Left ventricle myocardium superior (tissue), 1 donor: ENCODE measurements at places on chromosomes 4 and X.
A peak's percentile ranks its signal among the peaks of the same experiment; 100 is the strongest.

DNA sequence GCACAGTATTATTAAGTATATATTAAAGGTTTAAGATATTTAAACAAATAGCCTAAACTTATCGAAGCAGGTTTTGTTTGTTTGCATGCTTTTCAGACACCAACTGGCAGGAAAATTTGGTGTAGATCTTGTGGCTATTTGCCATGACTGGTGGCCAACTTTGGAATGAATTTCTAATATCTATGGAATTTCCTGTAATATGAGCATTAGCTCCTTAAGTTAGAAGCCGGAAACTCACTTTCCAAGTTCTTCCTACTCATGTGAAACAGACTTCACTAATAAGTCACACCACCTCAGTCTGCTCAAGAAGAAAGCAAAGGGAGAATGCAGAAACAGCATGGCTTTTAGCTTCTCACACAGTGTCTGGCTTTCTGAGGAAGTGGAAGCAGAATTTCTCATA lies 563.9 kb downstream of the GRXCR1 start:
- no peak for DNase-seq

DNA sequence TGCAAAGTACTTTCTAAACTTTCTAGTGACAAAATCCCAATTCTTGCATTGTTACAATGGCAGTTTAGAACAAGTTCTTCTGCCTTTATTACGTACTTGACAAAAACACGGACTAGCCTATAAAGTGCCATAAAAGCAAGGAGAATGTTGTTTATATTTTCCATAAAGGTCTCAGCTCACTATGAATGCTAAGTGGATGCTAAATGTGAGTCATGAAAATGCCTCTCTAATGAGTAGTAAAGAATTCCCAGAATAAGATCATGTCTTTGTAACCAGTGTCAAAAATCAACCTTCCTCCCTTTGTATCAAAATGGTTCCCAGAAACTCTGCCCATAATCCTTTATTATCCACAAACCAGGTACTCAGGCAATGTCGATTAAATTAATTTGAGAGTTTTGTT lies 539.8 kb upstream of the SLIT2 start:
- no peak for DNase-seq

GRCh38 chr4:130689181-130689580 lies 1593.2 kb downstream of the C4orf33 start:
- no peak for DNase-seq

- no peak for DNase-seq
Measured at GRCh38 chr4:145351922-145352321, 129.7 kb upstream of the SMAD1 start.

DNA sequence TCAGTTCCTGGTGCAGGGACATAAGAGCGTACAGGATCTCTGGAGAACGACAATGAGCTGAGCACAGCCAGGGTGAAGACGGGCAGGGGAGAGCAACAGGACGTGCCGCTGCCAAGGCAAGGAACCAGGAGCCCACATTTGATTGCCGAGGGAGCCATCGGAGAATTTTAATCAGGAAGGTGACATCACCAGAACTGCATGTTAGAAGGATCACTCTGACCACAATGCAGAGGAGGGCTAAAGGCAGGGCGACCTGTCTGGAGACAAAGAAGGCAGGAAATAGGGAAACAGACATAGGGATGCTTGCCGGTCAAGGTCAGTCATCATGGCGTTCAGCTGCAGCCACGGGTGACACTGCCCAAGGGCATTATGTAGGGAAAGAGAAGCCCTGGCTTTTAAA lies 81.4 kb downstream of the RBM47 start:
- no peak for DNase-seq

- DNase-seq: no peak
Measured at GRCh38 chrX:150635952-150636351, 57.2 kb upstream of the MTMR1 start.

DNA sequence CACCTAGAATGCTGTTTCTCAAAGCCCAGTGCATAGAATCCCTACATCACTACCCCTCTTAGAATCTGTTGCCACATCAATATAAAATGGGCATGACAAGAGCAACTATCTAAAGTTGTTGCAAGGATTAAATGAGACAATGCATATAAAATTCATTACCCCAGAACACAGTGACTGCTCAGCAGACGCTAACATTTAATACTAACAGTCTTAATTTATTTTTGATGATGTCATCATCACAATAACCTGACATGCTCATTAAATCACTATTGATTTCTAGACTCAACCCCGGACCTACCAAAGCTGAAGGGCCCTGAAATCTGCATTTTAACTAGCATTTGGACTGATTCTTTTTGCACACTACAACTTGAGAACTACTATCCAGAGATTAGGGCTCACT lies 3.9 kb downstream of the ARSJ start:
- no peak for DNase-seq

DNA sequence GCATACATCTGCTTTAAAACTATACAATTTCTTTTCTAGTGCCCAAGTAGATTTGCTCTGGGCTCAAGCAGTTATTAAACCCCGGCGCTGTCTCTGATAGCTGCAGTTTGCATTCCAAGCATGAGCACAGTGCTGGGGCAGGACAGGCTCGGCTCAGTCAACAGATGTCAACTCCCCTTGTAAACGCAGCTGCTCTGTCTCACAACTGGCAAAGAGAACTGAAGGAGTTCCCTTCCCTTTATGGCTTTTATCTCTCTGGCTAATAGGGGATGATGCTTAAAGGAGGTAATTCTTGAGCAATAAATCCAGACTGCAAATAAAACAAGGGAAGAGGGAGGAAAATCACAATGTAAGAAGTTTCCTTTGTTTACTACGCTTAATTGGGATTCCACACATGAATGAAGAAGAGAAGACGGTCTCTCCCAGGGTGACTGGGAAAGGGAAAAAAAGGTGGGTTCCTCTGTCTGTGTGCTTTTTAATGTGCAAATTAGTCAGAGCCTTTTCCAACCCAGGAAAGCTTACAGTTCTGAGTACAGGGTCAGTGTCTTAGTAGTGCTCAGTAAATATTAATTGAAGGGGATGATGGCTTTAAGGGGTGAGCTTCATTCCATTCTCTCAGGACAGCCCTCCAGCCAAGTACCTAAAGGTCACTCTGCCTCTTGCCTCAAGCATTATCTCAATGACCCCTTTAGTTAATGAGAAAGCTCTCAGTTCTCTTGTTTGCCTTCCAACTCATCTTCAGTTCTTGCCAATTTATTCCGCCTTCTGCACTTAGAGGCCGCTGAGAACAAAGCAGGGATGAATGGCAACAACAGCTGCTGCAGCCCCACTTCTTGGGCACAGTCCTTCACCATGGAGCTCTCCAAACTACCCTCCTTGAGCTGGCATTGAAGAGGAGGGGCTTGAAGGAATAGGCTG lies 155.7 kb upstream of the JADE1 start:
- DNase-seq: peak; percentile 60

DNA sequence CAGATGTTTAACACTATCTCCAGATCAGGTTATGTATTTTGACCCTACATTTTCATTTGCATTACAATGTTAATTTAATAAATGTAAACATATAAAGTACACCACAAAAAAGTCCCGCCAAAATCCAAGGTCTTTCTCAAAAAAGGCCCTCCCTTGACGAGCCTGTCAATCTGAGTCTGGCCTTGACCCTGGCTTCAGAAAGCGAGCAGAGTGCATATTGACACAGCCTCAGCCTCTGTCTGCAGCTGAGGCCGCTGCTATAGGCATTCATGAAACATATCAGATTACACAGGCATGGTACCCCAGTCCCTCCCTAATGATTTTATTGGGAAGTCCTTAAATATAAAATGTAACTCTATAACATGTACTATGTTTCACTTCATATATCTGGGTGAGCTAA lies 6.2 kb downstream of the MBNL3 start:
- no peak for DNase-seq

DNA sequence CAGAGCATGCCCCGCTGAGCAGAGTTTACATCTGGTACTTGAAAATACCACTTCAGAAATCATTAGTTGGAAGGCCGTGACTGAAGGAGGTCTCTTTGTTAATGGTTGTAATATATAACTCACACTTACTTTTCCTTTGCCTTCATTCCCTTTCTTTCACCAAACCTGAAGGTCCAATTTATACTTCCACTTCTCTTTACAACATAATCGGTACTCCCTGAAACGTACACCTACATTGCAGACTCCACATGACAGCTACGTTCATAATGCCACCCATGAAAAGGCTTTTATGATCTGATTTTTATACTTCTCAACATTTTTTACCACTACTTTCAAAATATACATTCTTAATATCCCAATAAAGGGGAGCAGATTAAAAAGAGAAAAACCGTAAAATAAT lies 298.7 kb downstream of the C4orf33 start:
- no peak for DNase-seq

DNA sequence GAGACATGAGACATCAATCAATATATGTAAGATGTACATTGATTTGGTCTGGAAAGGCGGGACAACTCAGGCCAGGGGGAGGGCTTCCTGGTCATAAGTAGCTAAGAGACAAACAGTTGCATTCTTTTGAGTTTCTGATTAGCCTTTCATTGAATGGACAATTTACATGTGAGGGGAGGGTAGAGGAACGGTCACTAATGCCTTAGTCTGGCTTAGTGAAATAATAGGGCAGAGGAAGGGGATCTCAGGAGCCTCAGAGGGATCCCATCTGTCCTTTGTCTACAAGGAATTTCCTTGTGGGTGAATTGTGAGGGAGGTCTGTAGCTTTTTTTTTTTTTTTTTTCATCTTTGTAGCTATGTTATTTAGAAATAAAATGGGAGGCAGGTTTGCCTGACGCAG lies 88.3 kb downstream of the GK start:
- DNase-seq: no peak

DNA sequence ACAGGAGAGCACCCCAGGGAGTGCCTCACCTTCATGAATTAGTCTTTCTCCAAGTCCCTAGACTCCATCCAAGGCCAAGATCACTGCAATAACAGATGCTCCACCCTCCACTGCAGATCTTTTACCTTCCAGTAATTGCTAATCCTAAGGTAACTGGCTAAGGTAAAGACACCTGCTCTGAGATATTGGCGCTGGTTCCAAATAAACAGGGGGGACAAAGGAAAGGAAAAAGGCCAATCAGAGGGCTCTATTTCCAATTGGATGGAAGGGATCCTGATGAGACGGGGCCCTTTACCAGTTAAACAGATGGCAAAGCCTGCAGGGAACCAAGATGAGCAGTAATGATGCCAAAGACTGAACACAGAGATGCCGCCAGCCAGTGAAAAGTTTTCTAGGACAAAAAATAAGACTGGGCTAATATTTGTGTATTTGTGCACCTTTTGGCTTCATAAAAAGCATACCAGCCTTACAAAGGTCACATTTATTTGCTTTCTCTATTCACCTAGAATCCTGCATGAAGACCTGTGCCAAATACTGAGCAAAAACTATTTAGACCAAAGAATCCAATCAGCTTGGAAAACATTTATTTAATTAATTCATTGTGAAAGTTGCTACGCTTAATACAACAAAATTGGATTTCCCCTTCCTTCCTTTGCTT lies 148.5 kb downstream of the PPP3CA start:
- DNase-seq: no peak

GRCh38 chrX:70096052-70096451 lies 33.8 kb downstream of the OTUD6A start:
- DNase-seq: no peak

DNA sequence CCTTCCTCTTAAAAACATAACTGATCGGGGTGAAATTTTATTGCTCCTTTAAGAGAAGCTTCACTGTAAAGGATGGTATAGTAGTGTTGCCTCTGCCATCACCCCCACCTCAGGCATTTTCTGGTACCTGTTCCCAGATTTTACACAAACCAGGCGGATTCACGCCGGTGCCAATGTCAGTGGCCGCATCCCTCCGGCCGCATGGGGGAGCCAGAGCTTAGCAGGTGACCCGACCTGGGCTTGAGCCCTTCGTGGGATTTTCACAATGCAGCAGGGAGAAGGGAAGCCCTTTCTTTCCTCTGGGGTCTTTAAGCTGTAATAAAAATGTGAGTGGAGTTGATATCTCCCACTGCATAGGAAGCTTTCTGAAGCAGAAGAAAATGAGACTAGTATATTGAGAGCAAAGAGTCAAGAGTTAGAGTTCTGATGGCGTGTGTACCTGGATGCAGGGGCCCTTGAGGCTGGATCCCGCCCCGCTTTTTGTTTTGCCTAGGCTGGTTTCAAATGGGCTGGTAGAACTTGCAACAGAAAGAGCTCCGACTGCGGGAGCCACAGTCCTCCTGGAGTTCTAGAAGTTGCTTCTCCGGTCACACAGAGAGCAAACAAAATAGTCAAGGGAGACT lies 59.4 kb downstream of the POLR2B start:
- peak; percentile 84 for DNase-seq

DNA sequence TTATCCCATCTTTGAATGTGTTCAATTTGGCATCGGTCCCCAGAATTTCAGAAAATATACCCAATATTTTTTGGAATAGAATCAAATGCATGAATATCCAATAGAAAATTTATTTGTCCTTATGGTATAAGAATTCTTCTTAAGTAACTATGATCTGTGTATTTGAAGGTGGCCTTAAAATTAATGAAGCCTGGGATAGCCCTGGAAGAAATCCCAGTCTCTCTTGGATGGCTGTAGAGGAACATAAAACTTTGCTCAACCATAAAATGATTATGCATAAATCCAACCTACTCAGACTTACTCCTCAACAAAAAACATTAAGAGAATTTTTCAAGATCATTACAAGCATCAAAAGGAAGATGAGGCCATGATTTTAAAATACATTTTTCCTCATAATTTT lies 269.4 kb upstream of the SMIM31 start:
- DNase-seq: no peak

GRCh38 chr4:73707918-73708577 lies 32.3 kb upstream of the CXCL8 start:
- DNase-seq: peak; percentile 50

DNA sequence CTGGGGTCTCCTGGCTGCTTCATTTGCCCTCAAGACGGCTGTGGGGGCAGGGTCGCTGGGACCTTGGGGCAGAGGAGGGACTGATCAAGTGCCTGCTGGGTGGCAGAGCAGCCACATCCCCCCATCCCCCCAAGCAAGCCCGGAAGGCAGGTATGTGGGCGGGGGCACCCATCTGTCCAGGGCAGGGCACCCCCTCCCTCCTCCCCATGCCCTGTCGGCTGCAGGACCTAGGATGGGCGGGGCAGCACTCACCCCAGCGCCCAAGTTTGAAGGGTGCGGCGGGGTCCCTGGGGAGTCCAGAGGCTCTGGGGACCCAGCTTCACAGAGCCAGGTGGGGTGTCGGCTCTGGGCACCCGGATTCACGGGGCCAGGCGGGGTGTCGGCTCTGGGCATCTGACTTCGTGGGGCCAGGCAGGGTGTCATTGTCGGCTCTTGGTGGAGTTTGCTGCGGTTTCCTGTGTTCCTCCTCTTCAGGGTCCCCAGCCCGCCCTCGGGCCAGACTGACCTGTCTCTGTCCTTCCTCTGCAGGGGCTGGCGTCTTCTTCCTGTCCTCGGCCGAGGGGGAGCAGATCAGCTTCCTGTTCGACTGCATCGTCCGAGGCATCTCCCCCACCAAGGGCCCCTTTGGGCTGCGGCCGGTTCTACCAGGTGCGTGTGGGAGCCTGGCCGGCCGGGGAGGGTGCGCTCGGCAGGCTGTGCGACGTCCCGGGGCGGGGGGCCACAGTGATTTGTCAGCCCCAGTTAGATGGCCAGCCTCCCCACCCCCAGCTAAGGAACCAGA lies 22.1 kb downstream of the DOK7 start:
- no peak for DNase-seq

- DNase-seq: peak; percentile 42
Measured at GRCh38 chr4:152936446-152937335, 568 bp downstream of the FHDC1 start.
